CD4-positive, alpha-beta T cell treated with Interferon alpha-2 for 1 hour (primary cell): ENCODE measurements at places on chromosomes 3 and 15.
A peak's percentile ranks its signal among the peaks of the same experiment; 100 is the strongest.

DNA sequence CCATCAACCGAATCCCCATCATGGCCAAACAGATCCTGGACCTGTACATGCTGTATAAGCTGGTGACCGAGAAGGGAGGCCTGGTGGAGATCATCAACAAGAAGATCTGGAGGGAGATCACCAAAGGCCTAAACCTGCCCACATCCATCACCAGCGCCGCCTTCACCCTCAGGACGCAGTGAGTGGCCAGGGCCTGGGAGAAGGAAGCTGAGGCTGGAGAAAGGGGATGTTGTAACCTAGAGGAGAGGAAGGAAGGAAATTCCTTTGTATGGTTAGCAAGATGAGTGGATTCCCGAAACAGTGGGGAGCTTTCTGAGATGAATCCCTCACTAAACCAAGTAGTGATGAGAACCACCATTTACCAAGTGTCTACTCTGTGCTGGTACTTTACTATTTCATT is 25.8 kb upstream of the CLK3 start:
- DNase-seq, result no peak

DNA sequence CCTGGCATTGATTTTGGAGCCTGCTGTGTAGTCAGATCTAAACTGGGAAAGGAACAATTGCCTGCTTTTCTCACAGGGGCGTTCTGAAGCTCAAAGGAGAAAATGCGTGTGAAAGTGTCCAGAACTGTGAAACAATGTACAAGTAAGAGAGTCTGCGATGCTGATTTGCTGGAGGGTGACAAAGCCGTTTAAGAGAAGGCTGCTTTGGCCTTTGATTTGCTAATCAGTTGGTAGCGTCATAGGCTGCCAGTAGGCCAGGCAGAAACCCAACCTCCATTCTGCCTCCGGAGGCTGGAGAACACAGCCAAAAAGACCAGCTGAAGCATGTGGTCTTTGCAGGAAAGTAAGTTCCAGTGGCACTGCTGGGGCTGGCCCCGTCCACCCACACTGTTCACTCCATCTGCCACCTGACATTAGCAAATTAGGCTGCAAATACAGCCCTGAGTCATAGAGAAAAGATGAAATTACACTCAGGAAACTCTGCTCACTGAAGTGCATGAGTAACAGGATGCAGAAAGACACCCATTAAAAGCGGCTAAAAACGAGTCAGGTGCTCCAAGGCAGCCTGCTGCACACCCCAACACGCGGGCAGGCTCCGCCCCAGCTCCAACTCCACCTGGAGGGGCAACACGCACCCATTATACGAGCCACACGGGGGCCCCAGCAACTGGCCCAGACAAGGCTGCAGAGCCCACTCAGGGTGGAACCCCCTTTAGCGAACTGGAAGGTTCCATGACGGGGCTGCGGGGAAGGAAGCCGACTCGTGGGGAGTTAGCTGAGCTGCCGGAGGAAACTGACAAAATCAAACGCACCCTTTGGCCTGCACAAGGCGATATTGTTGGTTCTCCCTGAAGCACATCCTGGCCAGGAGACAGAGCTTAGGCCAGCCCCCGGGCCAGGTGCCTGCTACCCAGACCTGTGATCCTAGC is 31.6 kb downstream of the ZDHHC19 start:
- DNase-seq, result peak; percentile 89

GRCh38 chr3:152396867-152397266 is 128.1 kb downstream of the MBNL1 start:
- no peak for DNase-seq

DNA sequence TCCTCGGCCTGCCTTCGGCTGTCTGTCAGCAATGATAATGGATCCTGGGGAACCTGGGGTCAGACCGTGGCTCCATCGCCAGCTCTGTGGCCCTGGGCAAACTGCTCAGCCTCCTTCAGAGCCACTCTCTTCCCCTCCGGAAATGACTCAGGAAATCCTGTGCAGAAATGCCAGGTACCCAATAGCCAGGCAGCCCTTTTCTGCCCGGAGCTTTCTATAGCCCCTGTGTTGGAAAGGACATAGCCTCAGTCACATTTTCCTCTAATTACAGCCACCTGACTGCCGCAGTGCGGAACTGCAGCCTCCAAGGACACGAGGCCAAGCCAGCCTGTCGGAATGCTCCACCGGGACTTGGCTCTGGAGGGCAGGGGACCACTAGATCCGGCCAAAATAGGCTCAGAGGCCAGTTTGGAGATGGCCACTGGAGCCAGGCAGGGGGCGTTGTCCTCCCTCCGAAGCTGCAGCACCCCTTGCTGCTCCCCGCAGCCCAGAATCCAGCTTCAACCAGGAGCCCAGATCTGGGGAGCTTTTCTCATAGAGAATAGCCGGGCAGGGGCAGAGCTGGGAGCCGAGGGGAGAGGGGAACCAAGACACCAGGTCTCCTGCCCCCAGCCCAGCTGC is 11.6 kb upstream of the ZXDC start:
- no peak for DNase-seq
